Nephron progenitor cell (in vitro differentiated cells): ENCODE measurements at places on chromosomes 3 and 15.

DNA sequence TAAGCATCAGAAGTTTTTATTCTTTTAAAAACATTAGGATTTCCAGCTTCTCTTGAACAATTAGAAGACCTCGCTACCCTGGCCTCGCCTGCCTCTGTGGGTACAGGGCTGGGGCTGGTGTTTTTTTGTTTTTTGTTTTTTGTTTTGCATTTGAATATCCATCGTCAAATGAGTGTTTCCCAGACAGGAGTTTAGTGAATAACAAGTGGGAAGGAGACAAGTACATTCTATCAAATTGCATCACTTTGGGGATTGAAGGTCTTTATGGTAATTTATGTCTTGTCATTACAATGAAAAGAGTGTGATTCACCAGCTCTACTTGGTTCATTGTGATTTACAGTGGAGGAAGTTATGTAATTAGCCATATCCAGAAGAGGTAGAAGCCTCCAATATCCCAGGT, 161.1 kb upstream of the UBE2E1 start:
- DNase-seq, result no peak

- no peak for DNase-seq
These were observed 265.8 kb upstream of the ZNF717 start for GRCh38 chr3:76051145-76051544.

- DNase-seq, result no peak
These were observed 1570.1 kb downstream of the SI start for GRCh38 chr3:163508206-163508605.

GRCh38 chr15:71044006-71044405, 71.3 kb upstream of the THSD4 start:
- no peak for DNase-seq

DNA sequence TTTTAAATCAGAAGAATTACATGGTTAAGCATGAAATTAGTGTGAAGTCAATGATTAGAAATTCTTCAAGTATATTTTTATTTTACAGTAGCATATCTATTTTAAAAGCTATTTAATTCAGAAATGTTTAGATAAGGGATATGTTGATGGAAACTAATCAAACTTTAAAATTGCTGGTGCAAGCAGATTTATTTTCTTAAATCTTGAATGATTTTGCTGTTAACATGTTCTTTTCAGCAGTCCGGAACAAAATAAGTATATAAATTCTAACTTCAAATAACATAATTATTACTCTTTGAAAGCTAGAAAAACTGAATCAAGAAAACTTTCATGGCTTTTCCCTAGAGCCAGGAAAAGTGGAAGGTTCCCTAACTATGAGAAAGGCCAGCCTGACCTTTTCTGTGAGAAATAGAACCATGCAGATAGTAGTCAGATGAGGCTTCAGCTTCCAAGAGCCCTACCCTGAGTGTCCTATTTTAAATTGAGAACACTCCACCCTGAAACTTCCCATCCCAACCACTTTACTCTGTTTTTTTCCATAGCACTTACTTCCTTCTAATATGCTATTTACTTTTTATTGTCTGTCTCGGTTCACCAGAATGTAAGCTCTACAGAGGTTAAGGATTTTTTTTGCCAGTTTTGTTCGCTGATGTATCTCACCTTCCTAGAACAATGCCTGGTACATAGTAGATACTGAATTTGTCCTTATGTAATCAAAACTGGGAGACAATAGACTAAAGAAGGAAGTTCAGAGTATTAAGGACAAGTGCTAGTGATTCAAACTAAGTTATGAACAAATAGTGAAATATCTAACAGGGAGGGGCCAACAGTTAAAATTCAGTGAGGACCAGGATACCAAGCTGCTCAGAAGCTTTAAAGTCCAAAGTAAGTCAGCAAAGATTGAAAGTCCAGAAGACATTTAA, 66.8 kb downstream of the CD200R1L start:
- no peak for DNase-seq

DNA sequence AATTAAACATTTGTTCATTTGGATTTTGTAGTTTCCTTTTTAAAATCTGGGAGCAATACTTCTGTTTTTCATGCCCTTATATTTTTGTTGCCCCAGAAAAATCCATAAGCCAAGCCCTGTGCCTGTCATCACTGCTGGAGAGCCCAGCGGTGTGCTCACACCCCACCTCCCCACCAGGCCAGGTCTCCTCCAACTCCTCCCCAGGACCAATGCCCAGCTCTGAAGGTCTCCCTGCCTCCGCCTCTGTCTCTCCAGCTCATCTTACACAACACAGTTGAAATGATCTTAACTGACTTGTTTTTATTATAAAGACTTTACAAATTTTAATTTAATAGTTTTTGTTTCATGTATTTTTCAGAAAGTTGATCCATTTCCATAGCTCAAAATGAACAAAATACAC, 66.4 kb downstream of the RHCG start:
- DNase-seq, result no peak

DNA sequence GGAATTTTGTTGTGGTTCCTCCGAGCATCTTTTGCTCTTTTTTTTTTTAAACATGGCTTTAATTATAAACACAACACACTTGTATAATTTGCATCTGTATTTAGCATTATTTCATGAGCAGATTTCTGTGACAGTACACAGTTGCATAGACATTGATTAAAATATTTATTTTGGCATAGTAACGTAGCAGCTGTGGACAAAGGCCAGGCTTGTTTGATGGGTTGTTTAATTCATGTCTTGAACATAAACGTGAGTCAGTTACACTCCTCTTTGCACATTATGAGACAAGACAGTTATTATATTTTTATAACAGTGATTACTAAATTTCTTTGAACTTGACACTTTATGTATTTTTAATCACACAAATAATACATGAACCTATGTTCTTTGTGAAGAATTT, 182.5 kb downstream of the CACNA2D3 start:
- no peak for DNase-seq

GRCh38 chr15:57654153-57654852, 52.2 kb upstream of the POLR2M start:
- DNase-seq, result no peak

- no peak for DNase-seq
These were observed 61.9 kb downstream of the ANO10 start for GRCh38 chr3:43559961-43560360.

GRCh38 chr3:172396400-172396799, 51.9 kb downstream of the GHSR start:
- DNase-seq, result no peak

DNA sequence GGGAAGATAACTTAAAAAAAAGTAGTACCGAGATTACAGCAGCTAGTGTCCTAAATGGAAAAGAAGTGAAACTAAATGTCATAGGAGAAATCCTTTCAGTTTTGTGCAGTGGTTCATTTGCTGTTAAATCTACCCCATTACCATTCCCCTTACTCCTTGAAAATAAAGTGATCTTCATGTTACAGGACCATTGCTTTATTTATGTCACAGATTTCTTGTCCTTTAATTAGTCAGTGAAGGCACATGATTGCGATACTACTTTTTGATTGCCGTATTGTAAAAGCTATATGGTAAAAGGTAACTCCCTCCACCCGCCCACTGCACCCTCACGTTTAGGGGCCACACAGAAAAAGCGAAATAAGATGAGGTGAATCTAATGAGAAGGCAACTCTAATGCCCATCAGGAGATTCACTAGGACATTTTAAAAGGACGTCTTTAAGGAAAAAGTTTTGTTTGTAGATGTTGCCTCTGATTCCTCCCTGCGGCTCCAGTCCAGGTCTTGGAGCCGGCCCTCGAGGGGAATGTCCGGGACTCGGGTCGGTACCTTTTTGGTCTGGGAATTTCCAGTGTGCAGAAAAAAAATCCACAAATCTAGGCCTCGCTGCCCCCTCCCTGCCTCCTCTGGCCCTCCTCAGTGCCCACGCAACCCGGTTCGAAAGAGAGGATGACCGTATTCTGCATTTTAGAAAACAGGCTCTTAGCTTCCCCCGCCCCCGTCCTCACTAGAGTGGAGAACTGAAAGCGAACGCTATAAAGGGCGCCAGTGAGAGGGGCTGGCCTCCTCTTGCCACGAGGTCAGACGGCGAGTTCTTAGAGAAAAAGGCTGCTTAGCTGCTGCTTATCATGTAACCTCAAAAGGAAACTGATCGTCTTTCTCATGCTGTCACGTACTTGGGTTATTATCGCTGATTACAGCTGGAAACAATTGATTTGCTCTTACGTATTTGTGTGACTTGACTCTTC, 21.8 kb upstream of the NFKBIZ start:
- DNase-seq, result peak; percentile 63

GRCh38 chr3:146050691-146051090, 110.3 kb downstream of the PLOD2 start:
- DNase-seq, result no peak

- no peak for DNase-seq
These were observed 102.4 kb downstream of the MSL2 start for GRCh38 chr3:136093771-136094170.

GRCh38 chr15:40787344-40787841, 17.6 kb downstream of the C15orf62 start:
- DNase-seq, result no peak

- DNase-seq, result no peak
These were observed 44.4 kb upstream of the C3orf38 start for GRCh38 chr3:88105325-88105724.

DNA sequence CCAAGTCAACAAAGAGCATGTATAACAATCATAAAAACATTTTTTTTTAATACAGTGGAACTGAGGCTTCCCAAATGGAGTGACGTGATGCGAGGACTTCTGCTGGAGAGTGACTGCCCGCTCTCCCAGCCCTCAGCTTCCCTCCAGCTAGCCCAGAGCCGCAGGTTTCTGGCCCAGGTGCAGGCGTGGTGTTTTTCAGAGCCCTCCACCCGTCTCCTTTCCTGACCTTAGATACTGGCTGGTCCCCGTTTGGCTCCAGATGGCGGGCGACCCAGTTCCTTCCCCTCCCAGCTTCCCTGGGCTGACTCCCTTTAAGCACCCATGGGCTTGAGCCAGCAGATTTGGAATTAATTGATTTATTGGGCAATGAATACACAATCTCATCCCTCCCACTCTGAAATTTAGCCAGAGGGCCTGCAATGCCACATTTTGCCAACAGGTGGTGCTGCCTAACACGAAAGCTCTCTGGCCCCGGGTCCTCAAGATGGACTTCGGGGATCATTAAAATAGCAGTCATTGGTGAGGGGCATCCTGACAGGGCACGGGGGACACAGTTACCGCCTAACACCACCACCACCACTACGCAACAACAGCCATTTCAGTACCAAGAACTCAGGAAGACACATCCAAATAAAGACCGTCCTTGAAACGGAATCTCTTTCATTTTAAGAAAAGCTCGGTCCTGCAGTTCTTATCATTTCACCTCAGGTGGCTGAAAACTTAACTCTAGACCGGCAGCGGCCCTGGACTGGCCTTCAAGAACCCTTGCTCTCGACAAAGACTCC, 47.5 kb upstream of the MUC4 start:
- peak; percentile 88 for DNase-seq

DNA sequence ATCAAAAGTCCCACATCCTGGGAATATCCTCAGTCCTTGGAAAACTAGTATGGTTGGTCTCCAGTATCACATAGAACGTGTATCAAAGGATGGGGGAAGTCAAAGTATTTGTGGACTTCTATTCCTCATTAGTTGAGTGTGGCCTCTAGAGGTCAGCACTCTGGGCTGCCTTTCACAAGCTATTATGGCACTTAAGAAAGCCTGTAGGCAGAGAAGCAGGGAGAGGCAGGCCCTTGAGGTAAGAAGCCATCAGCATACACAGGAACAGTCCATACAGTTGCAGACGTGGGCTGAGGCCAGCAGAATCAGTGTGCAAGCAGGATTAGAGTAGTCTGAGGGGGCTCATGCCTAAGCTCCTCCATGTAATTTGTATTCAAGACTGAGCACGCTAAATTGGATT, 341.7 kb downstream of the CLSTN2 start:
- DNase-seq, result no peak

GRCh38 chr15:70079888-70080287, 17.8 kb downstream of the TLE3 start:
- DNase-seq, result no peak

GRCh38 chr15:52784799-52785671, 5.1 kb downstream of the ONECUT1 start:
- peak; percentile 67 for DNase-seq

GRCh38 chr3:18234717-18235335, 190.3 kb downstream of the SATB1 start:
- DNase-seq, result no peak

- DNase-seq, result no peak
These were observed 472.4 kb downstream of the DIPK2A start for GRCh38 chr3:144444061-144444460.

- no peak for DNase-seq
These were observed 44.4 kb downstream of the ITGA11 start for GRCh38 chr15:68387381-68388143.

DNA sequence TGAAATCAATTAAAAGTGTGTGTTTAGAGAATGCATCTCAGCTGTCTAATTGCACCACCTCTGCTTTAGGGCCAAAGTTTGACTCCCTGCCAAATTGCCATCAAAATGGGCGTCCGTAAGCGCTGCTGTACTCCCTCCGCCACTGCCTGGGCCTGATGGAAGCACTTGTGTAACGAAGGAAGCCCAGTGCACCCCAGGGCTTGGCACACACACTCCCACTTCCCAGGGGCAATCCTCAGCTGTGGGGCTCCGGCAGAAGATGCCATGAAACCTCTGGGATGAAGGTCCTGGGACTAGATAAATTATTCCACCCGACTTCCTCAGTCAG, 137.8 kb downstream of the RORA start:
- no peak for DNase-seq

GRCh38 chr3:42613462-42613861, 13.0 kb downstream of the NKTR start:
- DNase-seq, result no peak

- no peak for DNase-seq
These were observed 1.6 kb upstream of the NOX5 start for GRCh38 chr15:69012761-69013364.

- DNase-seq, result no peak
These were observed 191.1 kb downstream of the EFHB start for GRCh38 chr3:19742935-19743334.

GRCh38 chr15:40367686-40368611, 9.9 kb downstream of the DISP2 start:
- peak; percentile 88 for DNase-seq

GRCh38 chr3:27796365-27796875, 74.3 kb upstream of the EOMES start:
- no peak for DNase-seq
